ENCODE measurements at places on chromosomes 3 and 15.

- DNase-seq: no peak
Measured at GRCh38 chr3:171028025-171028778, 1.7 kb upstream of the SLC2A2 start.

DNA sequence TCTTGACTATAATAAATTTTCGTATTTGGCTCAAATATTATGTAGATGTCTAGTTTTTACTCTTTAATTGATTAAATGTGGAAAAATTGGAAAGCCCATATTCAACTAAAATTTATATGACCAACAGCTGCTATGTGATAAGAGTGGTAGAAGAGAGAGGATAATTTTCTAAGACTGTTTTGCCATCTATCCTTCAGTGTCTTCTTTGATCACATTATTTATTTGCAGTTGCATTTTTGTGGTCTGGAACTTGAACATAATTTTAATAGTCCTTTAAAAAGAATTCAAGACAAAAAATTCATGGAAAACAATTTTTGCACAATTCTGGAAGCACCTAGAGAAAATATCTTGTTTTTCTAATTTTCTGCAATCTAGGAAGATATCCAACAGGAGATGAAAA lies 213.3 kb upstream of the THBS1 start:
- DNase-seq: no peak

DNA sequence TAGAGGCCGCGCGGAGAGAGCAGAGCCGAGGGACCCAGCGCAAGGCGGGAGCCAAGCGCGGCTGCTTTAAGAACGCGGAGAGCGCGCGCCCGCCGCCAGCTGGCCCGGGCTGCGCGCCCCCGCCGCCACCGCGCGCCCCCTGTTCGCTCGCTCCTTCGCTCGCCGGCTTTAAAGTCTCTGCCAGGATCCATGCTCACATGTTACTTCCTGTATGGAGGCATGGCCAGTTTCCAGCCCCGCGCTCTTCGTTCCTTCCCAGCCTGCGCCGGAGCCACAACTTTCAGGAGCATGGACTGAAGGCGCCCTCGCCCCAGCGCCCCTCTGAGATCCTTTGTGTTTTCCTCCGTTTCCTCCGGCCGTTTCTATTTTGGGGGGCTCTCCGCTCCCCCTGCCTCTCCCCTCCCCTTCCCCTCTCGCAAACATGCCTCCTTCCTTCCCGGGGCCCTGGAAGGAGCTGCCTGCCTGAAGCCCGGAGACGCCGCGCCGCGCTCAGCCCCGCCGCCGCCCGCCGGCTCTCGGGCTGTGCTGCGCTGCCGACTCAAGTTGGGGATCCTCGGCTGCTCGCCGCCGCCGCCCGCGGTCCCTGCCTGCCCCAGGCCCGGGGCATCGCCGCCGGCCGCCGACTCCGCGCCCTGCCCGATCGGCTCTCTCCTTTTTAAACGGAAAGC lies at the start of gene PTPRG:
Gene PTPRG (plus strand): TSS at position 198 of the 668 bp plus-strand sequence. CDS start 717 bp downstream, outside the sequence.
- DNase-seq: no peak

DNA sequence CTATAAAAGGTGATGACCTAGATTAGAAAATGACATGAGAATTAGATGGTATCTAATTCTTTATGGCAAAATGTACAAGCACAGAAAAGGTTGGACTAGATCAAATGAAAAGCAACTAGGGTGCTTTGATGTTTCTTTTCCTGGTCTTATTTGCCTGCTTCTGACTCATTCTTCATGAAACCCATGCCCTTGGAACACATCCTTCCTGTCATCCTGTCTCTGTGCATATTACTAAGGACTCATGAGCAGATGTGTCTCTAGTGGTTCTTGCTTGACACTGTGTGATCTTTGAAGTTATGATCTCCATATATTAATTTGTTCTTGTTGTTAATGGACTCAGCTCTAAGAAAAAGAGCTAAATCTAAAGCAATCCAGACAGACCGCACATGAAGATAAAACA lies 314.0 kb downstream of the ERC2 start:
- DNase-seq: no peak

DNA sequence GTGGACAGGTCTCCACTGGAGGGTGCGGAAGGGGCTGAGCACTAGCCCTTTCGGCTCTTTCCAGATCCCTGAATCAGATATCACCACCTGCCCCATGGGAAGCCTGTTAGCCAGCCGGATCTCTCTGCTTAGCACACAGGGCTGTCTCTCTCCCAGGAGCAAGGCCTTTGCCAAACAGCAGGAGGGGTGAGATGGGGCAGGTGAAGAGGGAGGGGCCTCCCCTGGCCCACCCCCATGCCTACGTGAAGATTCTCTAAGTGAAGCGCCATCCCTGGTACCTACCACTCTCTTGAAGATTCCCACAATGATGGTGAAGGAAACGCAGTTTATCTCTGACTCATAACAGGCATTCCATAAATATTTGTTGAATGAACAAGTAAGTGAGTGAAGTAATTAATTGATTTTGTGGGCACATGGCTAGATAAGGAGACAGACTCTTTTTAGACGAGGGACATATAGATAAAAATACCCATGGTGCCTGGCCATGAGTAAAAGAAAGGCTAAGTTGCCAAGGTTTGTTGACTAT lies 19.6 kb upstream of the HCN4 start:
- no peak for DNase-seq

DNA sequence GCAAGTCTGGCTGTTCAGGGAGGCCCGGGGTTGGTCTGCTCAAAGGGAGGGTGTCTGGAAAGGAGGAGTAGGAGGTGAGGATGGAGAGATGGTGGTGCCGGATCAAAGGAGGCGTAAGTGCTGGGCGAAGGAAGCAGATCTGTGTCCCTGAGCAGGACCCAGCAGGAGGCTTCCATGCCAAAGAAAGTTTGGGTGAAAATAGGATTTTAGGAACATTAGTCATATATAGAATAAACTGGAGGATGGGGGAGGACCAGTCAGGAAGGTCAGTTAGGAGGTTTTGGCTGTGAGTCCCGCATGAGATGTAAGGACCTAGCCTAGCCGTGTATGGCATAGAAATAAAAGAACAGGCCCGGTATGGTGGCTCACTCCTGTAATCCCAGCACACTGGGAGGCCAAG lies 28.6 kb upstream of the VPS8 start:
- no peak for DNase-seq

DNA sequence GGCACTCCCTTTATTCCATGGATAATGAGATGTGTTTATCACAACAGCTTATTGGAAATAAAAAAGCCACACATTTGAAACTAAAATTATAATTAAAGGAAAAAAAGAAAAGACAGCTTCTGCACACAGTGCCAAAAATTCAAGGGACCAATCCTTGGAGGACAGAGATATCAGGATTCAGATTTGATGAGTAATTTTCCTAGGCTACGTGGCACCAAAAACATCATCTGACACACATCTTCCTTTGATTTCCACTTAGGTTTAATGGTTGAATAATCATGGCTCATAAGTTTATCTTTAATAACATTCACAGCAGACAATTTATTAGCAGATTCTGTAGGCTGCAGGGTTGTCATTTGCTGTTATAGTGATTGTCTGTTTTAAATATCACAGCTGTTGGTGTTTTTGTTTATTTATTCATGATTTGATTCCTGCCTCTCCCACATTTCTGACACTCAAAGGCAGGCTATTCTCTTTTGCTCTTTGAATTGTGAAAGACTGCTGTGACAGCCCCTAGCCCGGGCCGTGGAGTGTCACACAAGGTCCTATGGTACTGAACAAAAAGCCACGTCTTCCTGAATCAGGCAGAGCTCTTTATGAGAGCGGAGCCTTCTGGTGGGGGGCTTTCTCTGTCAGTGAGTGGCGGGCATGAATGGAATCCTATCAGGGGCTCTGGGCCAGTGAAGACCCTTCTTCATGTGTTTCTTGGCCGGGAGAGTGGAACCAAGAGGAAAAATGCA lies 708.5 kb downstream of the SQOR start:
- no peak for DNase-seq

- no peak for DNase-seq
Measured at GRCh38 chr3:164940745-164941144, 137.6 kb downstream of the SI start.

- DNase-seq: no peak
Measured at GRCh38 chr15:81225161-81225671, 28.5 kb downstream of the IL16 start.

- no peak for DNase-seq
Measured at GRCh38 chr15:96505014-96505413, 174.5 kb downstream of the NR2F2 start.

DNA sequence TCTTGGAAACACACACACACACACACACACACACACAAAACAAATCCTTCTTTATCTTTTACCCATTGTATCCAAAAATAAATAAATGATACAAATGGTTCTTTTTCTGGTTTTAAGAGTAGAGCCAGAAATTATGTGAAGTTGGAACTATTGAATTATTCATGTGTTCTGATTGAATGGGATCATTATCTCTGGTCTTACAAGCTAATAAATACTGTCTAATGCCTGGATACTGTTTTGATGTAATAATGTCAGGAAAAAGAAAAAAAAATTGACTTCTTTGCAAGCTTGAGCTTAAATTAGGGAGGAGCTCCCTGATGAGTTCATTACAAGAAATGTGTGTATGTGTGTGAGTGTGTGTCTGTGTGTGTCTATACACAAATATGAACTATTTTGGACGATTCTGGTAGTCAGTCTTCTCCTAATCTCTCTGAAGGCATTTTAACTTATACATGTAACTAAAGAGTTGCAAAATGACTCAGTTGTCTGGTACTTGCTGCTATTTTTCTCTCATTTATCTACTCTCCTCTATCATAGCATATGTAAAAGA lies 507.2 kb upstream of the AGTR1 start:
- DNase-seq: no peak

GRCh38 chr15:40235201-40235885 lies 3.5 kb upstream of the PAK6 start:
- DNase-seq: no peak

- DNase-seq: no peak
Measured at GRCh38 chr15:82950746-82951370, 1.7 kb downstream of the HOMER2 start.

- DNase-seq: no peak
Measured at GRCh38 chr3:145696011-145696410, 465.0 kb downstream of the PLOD2 start.

DNA sequence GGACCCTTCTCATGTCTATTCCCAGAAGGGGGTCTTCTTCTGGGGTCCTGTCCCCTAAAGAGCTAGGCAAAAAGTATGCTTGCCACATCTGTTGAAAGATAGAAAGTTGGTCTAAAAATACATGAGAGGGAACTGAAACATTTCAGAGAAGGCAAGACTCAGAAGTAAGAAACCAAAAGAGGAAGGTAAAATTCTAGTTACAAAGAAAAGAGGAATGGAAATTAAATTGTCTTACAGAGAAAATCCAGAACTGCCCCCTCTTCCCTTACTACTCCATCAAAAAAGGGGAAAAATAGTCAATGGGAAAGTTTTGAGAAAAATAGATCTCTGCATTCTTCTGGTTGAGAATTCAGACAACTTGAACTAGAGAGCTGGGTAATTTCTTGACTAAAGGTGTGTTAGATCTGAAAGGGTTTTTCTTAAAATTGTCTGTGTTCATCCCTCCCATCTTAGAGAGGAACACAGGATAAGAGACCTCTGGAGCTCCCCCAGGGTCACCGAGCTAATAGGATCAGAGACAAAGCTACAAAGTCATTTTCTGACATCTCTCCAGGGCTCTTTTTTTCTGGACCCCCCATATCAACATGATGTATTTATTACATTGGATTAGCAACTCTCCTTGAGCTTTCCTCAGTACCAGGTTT lies 32.3 kb upstream of the CCR2 start:
- no peak for DNase-seq

GRCh38 chr3:54671511-54671910 lies 256.3 kb downstream of the LRTM1 start:
- no peak for DNase-seq

DNA sequence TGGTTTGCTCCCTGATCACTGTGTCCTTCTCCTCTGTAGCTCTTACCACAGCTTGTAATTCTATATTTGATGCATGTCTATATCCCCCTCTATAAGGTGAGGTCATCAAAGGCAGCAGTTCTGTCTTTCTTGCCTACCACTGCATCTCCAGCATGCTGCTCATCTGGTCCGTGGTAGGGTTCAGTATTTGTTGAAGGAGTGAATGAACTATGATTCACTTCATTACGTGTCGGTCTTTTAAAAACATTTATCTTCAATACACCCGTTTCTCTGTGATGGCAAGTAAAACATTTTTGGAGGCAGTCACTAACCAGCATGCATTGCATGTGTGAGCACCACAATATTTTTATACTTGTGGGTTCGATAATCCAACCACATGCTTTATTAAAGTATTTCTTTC lies 27.6 kb downstream of the CHST14 start:
- no peak for DNase-seq

- no peak for DNase-seq
Measured at GRCh38 chr3:101884776-101885175, 35.5 kb downstream of the NFKBIZ start.

DNA sequence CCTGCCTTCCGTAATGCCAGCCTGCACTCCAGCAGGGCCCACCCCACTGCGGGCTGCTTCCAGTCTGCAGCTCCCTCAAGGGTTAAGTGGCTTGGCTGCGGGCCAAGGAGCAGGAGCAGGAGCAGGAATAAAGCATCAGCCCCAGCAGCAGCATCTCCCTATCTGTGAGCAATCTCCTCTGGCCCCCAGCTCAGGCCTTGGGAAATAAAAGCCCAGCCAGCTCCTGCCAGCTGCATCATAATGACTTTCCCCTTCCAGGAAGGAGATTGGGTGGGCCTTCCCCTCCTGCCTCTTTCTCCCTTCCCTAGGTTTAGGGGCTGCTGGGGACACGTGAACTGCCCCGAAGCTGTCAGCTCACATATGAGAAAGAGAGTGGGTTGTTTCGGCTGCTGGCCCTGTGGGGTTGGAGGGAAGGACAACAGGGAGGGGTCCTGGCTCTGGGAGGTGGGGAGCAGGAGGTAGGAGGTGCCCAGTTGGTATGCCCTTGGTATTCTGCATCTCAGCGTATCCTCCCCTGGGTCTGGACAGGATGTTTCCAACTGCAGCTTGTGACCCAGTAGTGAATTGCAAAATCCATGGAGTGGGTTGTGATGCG lies 34.6 kb upstream of the FGD5 start:
- DNase-seq: no peak

GRCh38 chr3:115469649-115470048 lies 153.7 kb upstream of the GAP43 start:
- DNase-seq: no peak

- DNase-seq: no peak
Measured at GRCh38 chr3:10839167-10839566, 23.1 kb downstream of the SLC6A11 start.

DNA sequence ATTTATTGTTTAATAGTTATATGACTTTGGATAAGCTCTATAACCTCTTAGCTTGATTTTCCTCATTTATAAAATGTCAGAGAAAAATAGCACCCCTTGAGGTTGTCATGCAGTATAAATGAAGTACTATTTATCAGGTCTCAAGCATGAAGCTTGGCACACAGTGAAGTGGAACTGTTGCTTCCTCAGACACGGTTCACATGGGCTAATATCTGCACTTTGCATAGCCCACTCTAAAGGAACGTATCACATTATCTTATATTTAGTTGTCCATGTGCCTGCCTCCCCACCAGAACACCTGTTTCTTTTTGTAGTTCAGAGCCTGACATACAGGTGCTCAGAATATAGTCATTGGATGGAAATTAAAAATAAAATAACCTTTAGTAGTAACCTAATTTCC lies 273.7 kb downstream of the SOX2 start:
- DNase-seq: no peak

GRCh38 chr3:72079369-72079872 lies 294.5 kb upstream of the PROK2 start:
- no peak for DNase-seq

Data from T-helper 22 cell (primary cell).